ENCODE measurements at places on chromosomes 5 and 9.

GRCh38 chr9:4630836-4631235 is 31.3 kb upstream of the PLPP6 start:
- DNase-seq: no peak

DNA sequence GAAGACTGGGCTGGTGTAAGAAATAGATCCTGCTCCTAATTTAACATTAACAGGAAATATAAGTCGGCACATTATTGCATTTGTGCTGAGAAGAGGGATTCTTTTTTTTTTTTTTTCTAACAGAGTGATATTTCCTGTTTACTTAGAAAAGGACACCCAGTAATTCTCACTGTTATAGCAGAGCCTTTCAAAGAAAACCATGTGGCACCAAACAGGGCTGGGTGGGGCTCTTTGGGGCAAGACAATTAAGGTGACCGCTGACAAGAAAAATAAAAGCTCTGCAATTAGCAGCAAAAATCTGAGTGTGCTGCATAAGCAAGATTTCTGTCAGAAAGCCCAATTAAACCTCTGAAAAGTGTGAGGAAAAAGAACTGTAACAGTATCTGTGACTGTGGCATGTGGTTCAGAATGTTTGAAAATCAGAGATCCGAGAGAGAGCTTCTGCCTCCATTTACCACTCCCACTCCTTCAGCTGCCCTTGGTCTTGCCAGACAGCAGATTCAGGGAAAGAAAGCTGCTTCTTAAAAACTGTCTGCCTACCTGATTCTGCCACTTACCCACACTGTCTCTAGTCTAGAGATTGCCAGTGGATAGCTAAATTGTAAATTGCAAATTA is 77.1 kb upstream of the IQGAP2 start:
- DNase-seq: no peak

- DNase-seq: no peak
These were observed 437.0 kb downstream of the ZNF608 start for GRCh38 chr5:124309241-124309980.

- no peak for DNase-seq
These were observed 6.6 kb upstream of the PHYHD1 start for GRCh38 chr9:128913995-128914772.

GRCh38 chr5:57836921-57837320 is 354.3 kb upstream of the ACTBL2 start:
- DNase-seq: no peak

GRCh38 chr9:82101475-82101874 is 112.9 kb downstream of the SPATA31D1 start:
- no peak for DNase-seq

GRCh38 chr5:198516-199196 is 7.4 kb downstream of the LRRC14B start:
- no peak for DNase-seq

DNA sequence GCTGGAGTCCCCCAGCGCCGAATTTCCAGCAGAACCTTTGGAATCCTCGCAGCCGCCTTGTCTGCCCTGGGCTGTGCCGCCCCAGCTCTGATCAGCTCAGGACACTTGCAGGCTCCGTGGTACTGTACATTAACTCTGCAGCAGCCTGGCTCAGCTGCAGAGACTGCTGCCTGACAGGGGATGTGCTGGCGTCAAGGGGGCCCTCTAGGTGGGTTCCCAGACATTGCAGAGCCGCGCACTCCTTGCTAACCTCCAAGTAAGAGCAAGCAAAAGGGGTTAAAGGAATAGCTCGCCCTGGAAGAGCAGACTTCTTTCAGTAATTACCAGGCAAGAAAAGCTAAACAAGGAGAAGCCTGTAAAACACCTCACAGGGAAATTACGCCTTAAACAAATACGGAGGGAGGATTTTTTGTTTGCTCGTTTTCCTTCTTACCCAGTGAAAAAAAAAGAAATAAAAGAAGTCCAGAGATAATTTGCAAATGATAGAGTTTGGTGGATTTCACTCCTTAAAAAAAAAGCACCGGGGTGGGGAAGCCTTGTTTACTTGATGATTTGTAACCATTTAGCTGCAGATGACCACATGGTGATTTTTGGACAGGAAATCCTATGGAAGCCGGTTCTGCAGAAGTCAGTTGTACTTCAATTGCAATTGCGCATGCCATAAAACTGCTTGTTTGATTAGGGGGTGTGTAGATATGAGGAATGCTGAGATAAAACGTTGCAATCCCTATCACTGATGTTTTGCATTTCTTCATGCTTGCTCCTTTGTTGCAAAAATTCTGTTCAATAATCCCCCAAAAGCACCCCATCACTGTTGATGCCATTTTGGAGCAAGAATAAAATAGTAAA is 305.8 kb downstream of the PDE4D start:
- no peak for DNase-seq

GRCh38 chr5:41325074-41325473 is 111.7 kb upstream of the C6 start:
- DNase-seq: no peak

DNA sequence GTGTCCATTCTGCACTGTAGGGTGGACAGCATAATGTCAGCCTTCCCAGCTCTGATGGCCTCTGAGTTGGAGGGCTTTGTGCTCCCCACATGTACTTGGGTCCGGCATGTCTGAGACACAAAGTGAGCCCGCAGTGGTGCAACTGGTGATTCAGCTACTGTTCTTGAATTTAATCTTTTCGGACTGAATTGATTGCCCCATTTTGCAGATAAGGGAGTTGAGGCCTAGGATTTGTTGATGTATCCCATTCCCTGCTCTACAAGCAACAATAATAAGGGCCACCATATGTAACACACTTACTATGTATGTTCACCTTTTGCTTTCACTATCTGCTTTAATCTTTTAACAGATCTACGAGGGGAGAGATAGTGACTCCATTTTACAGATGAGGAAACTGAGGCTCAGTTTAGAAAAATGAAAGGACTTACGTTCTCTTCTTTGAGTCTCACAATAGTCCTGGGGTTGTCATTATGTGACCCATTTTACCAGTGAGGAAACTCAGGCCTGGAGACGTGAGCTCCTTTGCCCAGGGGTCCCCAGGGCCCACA is 4.5 kb downstream of the GSN start:
- no peak for DNase-seq

DNA sequence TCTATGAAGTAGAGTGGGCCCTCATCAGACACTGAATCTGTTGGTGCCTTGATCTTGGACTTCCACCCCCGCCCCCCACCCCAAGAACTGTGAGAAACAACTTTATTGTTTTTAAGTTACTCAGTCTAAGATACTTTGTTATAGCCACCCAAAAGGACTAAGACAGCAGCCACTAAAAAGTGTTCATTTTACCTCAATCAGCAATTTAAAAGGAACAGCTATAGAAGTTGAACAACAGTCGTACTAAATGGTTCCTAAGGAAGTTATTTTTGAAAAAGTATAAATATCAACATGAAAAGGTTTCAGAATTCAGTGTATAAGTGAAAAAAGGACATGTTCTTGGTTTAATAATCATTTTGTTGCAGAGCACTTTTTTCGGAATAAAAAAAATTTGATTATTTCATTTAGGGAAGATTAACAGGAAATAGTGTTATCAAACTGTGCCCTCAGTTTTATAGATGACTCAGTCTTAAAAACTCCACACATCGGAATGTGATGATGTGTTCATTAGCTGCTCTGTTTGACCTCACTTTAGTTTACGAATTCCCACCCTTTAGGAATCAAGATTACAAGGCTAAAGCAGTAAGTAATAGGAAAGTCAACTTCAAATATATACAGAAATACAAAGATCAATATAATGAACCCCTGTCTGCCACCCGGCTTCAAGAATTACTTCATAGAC is 71.2 kb downstream of the MTAP start:
- no peak for DNase-seq

DNA sequence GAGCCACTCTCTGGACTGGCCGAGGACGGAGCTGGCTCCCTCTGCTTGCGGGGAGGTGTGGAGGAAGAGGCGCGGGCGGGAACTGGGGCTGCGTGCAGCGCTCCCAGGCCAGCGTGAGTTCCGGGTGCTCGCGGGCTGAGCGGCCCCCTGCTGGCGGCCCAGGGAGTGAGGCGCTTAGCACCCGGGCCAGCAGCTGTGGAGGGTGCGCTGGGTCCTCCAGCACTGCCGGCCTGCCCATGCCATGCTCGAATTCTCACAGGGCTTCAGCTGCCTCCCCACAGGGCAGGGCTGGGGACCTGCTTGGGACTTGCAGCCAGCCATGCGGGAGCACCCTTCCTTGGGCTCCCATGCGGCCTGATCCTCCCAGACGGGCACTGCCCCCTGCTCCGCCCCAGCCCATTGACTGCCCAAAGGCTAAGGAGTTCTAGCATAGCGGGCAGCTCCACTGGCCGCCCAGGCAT is 416.9 kb downstream of the MRPS30 start:
- no peak for DNase-seq

DNA sequence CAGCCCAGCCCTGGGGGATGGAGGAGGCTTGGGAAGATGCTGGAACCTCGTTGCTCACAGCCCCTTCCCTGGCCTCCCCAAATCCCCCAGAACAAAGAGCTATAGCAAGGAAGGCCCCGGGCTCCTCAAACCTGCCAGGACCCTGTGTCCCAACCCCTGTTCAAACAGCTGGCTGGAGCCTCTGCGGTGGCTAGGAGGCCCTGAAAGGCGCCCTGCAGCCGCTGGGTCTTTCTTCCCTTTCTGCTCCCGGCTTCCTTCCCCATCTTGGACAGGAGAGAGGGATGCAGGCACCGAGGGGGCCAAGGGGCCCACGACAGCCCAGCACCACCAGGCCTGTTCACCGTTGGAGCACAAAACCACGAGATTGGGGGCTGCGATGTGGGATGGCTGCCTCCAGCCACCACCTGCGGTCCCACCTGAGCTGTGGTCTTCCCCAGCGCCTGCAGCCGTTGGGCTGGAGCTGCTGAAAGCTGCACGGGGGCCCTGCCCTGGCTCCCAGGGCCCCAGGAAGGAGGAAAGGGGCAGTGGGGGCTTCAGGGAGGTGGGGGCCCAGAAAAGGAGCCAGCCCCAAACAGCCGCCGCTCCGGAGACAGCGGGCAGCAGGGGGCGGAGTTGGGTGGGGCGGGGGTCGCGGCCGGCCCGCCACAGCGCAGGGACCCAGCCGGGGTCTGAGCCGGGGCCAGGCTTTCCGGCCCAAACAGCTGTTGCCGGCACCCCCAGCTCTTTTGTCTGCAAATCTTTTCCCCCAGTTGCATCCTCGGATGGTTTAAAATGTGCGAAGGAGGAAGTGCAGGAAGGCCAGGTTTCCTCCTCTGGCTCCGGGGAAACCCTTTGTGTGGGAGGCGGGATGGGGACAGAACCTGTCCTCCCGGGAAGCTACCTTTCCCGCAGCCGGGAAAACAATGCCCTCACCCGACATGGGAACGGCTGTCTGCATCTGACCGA is 16.1 kb downstream of the NOTCH1 start:
- DNase-seq: no peak

GRCh38 chr5:181054138-181054537 is 14.1 kb downstream of the BTNL9 start:
- DNase-seq: no peak

- DNase-seq: no peak
These were observed 18.4 kb upstream of the F2RL2 start for GRCh38 chr5:76641514-76642120.

DNA sequence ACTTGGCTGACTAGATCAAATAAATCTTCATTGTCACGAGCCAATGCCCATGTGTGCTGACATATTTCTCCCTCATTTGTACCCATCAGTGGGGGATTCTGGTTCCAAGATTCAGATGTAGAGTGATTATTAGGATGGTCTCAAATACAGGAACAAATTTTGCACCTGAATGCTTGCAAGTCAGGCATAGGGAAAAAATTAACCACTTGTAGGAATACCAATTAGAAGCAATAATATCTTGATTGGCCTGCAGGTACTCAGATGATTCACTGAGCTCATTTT is 69.5 kb downstream of the DMAC1 start:
- no peak for DNase-seq

- peak; percentile 53 for DNase-seq
These were observed 7.3 kb downstream of the SRFBP1 start for GRCh38 chr5:121968910-121969607.

GRCh38 chr9:116466271-116467235 is 220.6 kb upstream of the TRIM32 start:
- no peak for DNase-seq

GRCh38 chr5:134958755-134959154 is 9.0 kb upstream of the CATSPER3 start:
- no peak for DNase-seq

GRCh38 chr5:115461093-115461492 is 83.5 kb downstream of the FEM1C start:
- DNase-seq: no peak

GRCh38 chr5:170520372-170520771 is 16.6 kb downstream of the KCNIP1 start:
- DNase-seq: no peak

DNA sequence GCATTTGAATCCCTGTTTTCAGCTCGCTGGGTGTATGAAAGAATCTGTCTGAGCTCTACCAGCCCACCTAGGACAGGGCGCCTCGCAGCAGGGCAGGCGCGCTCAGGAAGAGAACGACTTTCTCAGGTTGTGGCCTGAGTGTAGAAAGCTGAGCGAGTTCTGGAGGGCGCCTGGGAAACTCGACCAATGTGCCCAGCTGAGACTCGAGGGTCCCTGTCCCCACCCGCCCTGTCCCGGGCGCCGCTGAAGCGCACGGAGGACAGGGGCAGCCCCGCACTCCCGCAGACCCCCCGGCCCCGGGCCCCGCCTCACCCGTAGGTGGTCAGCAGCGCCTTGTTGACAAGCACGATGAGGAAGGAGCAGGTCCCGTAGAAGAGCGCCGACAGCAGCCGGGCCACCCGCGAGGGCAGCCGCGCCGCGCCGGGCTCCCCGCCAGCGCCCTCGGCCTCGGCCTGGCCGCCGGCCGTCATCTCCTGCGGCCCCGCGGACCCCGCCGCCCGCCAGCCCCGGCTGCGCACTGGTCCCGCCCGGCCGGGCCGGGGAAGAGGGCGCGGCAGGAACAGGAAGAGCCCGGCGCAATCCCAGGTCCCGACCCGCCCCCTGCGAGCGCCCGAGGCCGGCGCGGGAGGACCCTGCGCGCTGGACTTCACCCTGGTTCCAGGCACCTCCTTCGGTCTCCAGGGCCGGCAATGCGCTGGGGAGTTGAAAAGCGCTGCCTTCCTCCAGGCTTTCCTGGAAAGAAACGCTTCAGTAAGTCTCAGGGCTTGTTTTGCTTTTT is at the start of gene SLC35D2:
Gene SLC35D2, minus strand, starts transcription at position 547 of the 778 bp plus-strand sequence. Its CDS starts 77 bp downstream, at position 470.
- DNase-seq: no peak

- DNase-seq: no peak
These were observed 44.6 kb upstream of the SPDL1 start for GRCh38 chr5:169538944-169539343.

DNA sequence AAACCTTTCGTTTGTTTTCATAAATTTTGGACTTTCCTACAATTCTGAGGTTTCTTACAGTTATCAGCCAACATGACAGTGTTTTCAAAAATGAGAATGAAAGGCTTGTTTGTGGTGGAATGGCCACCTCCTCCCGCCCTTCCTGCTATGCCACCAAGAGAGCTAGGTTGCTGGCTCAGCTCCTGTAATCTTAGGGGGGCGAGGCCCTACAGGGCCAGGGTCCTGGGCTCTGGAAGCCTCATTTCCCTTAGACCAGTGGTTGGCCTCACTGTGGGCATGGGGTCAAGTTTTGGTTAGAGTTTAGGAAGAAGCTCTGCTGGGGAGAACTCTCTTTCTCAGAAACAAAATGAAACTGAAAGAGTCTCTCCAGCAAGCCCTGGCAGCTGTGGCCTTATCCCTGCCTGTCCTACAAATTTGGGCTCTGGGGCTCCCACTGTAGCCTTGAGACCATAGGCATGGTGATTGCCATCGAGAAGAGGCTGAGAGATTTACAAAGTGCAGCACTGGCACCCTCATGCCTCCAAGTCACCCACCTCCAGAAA is 66.2 kb downstream of the IRX1 start:
- no peak for DNase-seq

- no peak for DNase-seq
These were observed 10.6 kb downstream of the FGFR4 start for GRCh38 chr5:177097016-177097985.

GRCh38 chr9:37949576-37949975 is 45.6 kb upstream of the SLC25A51 start:
- DNase-seq: no peak

GRCh38 chr9:23502004-23502403 is 324.0 kb downstream of the ELAVL2 start:
- no peak for DNase-seq

Data from RWPE2 (cell line).